Muscle of leg (tissue), 16 donors: ENCODE measurements at places on chromosomes 16 and 17. TPM values are rescaled to one million over a fixed set of nuclear protein-coding genes. Genes with fewer than 3 reads are reported as not detected.
A peak's percentile ranks its signal among the peaks of the same experiment; 100 is the strongest.

NLRC3 gene
- 0.58 TPM for total RNA-seq

TAC4 gene
- total RNA-seq, result 0.75 TPM

SLC6A2 gene
- total RNA-seq, result 2.3 TPM

IL21R gene
- total RNA-seq, result 0.04 TPM

SMIM36 gene
- total RNA-seq, result not detected

HBQ1 gene
- total RNA-seq, result 2.5 TPM

NHLRC4 gene
- total RNA-seq, result 1.5 TPM

SRR gene
- 12.4 TPM for total RNA-seq

GINS3 gene
- 7.1 TPM for total RNA-seq

DNA sequence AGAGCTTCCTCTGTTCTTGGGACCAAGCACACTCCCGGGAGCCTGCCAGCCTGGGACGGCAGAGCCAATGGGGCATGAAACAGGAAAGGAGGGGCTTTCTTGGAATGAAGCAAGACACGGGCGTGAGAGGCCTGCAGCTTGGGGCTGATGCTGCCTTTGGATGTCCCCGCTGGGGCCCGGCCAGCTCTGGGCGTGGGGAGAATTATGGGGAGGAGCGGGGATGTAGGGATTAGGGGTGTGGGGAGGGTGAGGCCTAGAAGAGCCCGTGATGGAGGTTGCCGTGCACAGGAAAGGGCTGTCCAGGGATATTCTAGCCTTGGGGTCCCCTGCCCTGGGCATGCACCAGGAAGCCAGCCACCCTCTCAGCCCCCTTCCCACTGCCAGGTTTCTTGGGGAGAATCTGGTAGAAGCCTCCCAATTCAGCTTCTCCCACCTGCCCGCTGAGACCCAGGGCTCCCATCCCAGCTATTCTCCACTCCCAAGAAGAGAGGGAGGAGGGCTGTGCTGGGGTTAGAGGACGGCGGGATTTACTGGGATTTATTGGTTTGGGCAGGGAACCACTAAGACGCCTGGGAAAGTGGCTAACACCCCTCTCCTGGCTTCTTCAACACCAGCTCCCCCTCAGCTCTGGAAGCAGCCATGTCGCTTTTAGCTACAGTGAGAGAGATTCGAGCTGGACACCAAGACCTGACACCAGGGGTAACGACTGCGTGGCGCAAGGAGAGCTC lies 20.0 kb upstream of the NXPH3 start:
- H3K27ac ChIP-seq, result no peak overlapping the region
- peaks cover 2% of the 10 kb centered on the region for H3K27me3 ChIP-seq
- H3K4me3 ChIP-seq, result no peak overlapping the region
- H3K4me1 ChIP-seq, result peaks cover 47% of the 10 kb centered on the region

DNA sequence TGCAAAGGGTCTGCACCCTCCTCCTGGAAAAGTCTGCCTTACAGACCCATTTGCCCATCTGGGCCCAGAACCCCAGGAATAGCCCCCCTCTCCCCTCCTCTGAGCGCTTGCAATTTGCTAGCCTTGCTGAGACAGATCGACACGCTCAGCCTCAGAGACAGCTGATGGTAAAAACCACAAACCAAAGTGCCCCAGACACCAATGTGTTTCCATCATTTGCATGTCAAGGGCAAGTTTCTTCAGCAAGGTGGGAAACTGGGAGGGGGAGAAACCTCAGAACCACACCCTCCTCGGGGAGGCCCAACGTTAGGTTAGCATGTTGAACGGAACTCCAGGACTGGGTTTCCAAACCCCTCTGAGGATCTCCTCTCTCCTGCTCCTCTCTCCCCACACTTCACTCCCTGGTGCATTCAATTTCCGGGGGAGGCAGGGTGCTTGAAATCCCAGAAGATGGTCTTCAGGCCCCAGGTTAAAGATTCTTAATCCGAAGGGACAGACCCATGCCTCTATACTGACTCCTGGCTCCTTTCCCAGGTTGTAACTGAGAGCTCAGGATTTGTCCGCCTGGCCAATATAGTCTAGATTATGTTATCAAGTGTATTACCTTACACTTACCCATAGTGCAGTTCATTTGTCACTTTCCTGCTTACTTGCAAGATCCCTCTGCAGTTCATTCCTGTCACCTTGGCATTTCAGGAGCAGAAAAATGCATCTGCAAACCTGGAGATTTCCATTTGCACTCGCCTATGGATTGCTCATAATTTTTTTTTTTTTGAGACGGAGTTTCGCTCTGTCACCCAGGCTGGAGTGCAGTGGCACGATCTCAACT lies 1.3 kb upstream of the CUEDC1 start:
- no peak for DNase-seq
- no peak overlapping the region for H3K27ac ChIP-seq
- H3K27me3 ChIP-seq, result no peaks in the 10 kb centered on the region
- H3K36me3 ChIP-seq, result peaks cover 5% of the 10 kb centered on the region
- no peak overlapping the region for H3K4me3 ChIP-seq

- peaks cover 18% of the 10 kb centered on the region for H3K27me3 ChIP-seq
- peaks cover 12% of the 10 kb centered on the region for H3K4me1 ChIP-seq
- no peak for DNase-seq
- no peaks in the 10 kb centered on the region for H3K36me3 ChIP-seq
Measured at GRCh38 chr17:77772899-77773358, 185.6 kb upstream of the TNRC6C start.

DNA sequence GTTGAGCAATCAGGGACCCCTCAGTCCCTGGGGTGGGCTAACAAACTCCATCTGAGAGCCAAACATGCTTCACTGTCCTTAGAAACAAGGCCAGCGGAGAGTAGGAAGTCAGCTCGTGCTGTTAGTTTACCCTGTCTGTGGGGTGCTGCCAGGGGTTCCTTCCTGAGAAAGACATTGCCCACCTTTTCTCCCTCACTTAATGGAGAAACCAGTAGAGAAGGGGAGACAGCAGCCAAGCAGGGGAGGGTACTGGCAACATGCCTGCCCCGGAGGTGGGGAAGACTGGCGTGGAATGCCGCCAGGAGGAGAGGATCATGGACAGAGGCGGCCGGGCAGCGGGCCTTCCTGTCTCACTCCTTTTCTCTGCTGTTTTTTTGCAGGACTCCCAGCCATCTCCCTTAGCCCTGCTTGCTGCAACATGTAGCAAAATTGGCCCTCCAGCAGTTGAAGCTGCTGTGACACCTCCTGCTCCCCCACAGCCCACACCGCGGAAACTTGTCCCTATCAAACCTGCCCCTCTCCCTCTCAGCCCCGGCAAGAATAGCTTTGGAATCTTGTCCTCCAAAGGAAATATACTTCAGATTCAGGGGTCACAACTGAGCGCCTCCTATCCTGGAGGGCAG lies 19.9 kb downstream of the SP2 start:
- H3K36me3 ChIP-seq, result peaks cover 26% of the 10 kb centered on the region
- no peak overlapping the region for H3K4me3 ChIP-seq
- H3K27ac ChIP-seq, result peak overlapping the region; percentile 75
- H3K4me1 ChIP-seq, result peaks cover 22% of the 10 kb centered on the region
- H3K27me3 ChIP-seq, result no peaks in the 10 kb centered on the region

- DNase-seq, result no peak
- peaks cover 76% of the 10 kb centered on the region for H3K27me3 ChIP-seq
- H3K36me3 ChIP-seq, result no peaks in the 10 kb centered on the region
- no peak overlapping the region for H3K27ac ChIP-seq
Measured at GRCh38 chr16:167122-167690, 1.4 kb downstream of the HBM start.

- no peak overlapping the region for H3K27ac ChIP-seq
- H3K36me3 ChIP-seq, result no peaks in the 10 kb centered on the region
- H3K4me3 ChIP-seq, result no peak overlapping the region
- peaks cover 10% of the 10 kb centered on the region for H3K27me3 ChIP-seq
- H3K4me1 ChIP-seq, result peaks cover 7% of the 10 kb centered on the region
- DNase-seq, result no peak
Measured at GRCh38 chr17:74604200-74604599, 12.1 kb upstream of the CD300LD start.

DNA sequence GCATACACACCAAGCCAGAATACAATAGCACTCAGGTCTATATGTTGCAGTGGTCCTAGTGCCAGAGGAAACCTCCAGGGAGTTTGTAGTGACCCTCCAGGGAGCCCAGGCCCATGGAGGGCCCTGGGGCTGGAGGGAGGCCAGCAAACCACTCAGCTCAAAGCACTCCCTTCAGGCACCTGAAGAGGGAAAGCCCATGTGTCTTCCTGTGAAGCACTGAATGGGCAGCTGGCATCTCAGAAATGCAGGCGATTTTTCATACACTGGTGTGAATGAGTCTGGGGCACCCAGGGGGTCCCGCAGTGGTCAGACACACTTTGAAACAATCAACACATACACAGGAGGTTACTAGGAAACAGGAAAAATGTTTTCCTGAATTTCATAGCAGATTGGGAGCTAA lies 12.8 kb downstream of the TBC1D26 start:
- H3K27me3 ChIP-seq, result peaks cover 2% of the 10 kb centered on the region
- H3K27ac ChIP-seq, result no peak overlapping the region
- H3K4me3 ChIP-seq, result no peak overlapping the region
- no peak for DNase-seq
- peaks cover 2% of the 10 kb centered on the region for H3K4me1 ChIP-seq

- DNase-seq, result peak; percentile 19
- no peaks in the 10 kb centered on the region for H3K36me3 ChIP-seq
- H3K27me3 ChIP-seq, result peaks cover 4% of the 10 kb centered on the region
- no peak overlapping the region for H3K27ac ChIP-seq
Measured at GRCh38 chr16:84423416-84423837, 55.1 kb downstream of the ATP2C2 start.

DNA sequence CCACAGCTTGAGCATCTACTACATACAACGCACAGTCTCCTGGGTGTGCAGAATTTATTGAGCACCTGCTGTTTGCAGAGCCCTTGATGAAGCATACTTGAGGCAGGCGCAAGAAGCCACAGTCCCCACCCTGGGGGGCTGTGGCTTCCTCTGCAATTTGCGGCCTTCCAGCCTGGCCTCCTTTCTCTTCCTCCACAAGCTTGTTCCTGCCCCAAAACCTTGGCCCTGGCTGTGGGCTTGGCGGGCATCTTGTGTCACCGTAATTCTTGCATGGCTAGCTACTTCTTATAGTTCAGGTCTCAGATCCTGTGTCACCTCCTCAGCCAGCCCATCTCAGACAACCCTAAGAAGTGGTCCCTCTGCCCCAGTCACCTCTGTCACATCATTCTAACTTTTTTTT lies 43.9 kb upstream of the POLR3E start:
- no peak overlapping the region for H3K27ac ChIP-seq
- no peaks in the 10 kb centered on the region for H3K27me3 ChIP-seq
- H3K36me3 ChIP-seq, result peaks cover 82% of the 10 kb centered on the region
- DNase-seq, result no peak
- no peak overlapping the region for H3K4me3 ChIP-seq
- H3K4me1 ChIP-seq, result no peaks in the 10 kb centered on the region

GRCh38 chr17:70447588-70447987 lies 278.3 kb downstream of the KCNJ2 start:
- no peaks in the 10 kb centered on the region for H3K4me1 ChIP-seq
- no peak for DNase-seq
- H3K27ac ChIP-seq, result no peak overlapping the region
- H3K4me3 ChIP-seq, result no peak overlapping the region
